ENCODE measurements at places on chromosomes 2 and 18.

- no peak for DNase-seq
Observed at GRCh38 chr2:225999692-226000091, 600.2 kb downstream of the NYAP2 start.

- DNase-seq = no peak
Observed at GRCh38 chr2:110843496-110843895, 111.1 kb downstream of the ACOXL start.

DNA sequence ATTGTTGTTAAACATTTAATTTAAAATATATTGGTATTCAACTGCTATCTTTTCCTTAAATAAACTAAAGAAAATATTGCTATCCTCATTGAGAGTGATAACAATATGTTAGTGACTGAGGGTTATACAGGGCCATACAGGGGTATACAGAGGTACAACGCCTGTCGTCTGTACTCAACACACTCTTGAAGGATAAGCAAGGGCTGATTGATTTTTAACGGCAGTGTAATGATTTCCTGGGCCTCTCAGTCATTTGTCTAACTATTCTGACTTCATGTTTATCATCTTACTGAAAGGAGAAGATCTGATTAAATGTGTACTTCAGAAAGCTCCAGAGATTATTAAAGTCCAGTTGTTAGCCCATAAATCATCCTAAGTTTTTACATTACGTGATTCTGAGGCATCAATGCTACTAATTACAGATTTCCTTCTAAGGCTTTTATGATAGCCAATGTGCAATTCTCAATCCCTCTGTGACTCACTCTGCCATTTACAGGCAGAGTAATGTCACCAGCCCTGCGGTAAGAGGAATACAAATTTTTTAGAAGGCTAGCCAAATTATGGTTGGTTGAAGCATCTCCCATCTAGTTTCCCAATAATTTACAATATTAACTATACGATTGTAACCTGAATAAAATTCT lies 893.0 kb upstream of the CHAC2 start:
- DNase-seq = no peak

DNA sequence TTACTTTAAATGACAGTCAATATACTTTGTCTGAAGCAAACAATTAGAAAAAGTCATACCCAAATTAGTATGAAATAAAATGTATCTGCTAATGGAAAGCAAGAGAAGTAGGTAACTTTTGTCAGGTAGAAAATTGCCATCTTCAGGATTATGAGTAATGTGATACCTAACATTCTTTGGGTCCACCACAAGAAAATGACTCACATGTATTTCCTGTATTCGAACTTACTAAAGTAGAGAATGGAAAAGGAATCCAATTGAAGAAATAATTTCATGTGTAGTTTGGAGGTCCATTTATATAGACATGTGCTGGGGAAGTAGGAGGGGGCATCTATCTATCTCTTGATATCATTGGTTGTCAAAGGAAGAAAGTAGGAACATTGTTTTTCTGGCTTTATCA lies 636.2 kb upstream of the CHAC2 start:
- DNase-seq = no peak

DNA sequence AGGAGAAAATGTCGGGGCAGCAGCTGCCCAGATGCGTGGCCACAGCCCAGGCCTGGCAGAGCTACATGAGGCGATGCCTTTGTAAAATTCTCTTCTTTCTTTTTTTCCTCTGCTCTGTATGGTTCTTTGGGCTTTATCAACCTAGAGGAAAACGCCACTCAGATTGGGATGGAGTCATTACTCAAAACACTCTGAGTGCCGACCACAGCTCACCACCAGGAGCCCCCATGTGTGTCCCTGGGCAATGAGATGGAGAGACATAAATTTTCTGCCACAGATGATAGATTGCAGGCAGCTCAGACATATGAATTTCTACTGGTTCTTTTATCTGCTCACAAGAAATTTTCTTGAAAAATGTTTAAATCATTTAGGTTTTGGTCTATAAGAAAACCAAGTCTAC lies 56.0 kb downstream of the PARD6G start:
- DNase-seq = no peak

DNA sequence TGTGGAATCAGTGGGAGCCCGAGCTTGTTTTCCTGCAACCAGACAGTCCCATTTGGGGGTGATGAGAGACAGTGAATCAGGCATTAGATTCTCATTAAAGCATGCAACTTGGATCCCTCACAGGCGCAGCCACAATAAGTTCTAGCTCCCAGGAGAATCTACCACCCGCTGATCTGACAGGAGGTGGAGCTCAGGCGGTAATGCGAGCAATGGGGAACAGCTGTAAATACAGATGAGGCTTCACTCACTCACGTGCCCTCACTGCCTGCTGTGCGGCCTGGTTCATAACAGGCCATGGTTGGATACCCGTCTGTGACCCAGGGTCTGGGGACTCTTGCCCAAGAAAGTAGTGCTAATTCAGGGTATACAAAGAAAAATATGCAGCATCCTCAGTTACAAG lies 144.8 kb upstream of the RGPD4 start:
- no peak for DNase-seq

- DNase-seq = no peak
Observed at GRCh38 chr2:163200741-163201140, 362.2 kb upstream of the KCNH7 start.

DNA sequence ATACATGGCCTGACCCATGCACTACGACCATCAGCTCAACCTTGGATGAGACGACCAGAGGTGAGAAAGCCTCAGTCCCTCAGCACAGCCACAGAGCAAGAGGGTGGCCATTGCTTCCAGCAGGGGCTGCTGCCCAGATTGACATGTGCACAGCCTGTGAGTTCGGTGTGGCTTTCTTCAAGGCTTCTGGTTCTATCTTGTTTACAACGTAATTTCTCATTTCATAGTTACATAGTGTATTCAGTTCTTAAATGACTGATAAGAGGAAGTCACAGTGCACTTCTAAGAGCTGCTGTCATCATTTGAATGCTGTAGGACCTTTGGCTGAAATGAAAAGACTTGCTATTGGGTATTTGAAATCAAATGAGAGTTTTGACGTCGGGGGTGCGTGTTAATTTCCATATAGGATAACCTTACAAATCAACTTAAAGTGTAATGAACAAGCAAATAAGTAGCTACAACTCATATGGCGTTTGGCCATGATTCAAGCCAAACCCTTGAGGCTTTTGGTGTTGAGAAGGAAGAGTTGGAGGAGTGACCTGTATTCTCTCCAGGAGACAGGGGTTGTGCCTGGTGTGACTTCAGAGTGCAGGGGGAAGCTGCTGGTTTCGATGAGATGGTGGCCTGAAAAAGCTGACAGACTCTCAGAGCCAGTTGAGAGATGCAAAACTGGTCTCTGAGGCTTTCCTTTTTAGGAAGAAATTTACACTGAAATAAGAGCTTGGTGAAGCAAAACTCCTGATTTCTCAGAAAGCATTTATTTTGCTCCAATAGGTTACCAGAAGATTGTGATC lies 51.0 kb downstream of the TSHZ1 start:
- no peak for DNase-seq

DNA sequence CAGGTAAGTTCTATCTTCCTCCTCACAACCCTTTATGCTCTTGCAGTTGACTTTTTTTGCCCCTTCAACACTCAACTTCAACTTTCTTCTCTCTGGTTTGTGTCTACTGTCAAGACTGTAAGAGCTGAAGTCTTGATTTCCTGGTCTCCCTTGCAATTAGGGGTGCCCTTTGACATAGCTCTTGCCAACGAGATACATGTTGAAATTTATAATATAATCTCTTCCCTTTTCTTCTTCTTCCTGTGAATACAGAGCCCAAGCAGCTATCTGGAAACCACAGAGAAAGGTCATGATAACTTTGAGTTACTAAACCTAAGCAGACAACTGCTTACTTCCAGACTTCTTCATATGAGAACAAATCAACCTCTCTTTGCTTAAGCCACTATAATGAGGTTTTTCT lies 163.5 kb downstream of the MC4R start:
- DNase-seq = no peak

- no peak for DNase-seq
Observed at GRCh38 chr2:110116033-110116710, 550 bp upstream of the MALL start.

DNA sequence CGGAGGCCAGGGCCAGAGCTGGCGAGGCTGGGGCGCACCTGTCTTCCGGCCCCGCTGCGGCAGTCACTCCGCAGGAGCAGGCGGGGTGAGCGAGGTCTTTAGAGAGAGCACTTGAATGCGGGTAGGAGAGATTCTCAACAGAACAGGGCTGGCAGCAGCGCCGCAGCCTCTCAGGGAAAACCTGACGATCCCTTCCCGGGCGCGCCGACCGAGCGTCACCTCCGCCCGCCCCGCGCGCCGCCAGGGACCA lies 526 bp downstream of the PRKRA start:
- DNase-seq = no peak

DNA sequence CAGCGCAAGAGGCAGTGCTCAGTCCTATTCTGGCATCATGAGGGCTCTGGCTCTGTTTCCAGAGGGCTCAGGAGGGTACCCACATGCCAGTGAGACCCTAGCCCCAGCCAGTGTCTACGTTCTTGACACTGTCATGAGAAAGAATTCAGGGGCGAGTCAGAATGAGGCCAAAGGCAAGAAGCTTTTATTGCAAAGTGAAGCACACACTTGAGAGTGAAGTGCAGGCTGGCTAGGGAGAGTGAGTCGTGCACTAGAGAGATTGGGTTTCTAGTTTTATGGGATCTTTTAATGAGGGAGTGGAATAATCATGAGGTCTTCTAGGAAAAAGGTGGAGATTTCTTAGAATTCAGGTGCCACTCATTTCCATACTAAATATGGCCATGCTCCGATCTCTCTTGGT lies 164.1 kb downstream of the DCDC2C start:
- no peak for DNase-seq

GRCh38 chr2:168948621-168949212 lies 47.6 kb downstream of the G6PC2 start:
- no peak for DNase-seq

GRCh38 chr18:11159844-11160243 lies 10.5 kb upstream of the PIEZO2 start:
- DNase-seq = no peak

- no peak for DNase-seq
Observed at GRCh38 chr18:45723567-45724355, at the start of gene SLC14A1. SLC14A1 (plus strand) TSS chr18:45724181; CDS start chr18:45730321, 6,140 bp downstream.

DNA sequence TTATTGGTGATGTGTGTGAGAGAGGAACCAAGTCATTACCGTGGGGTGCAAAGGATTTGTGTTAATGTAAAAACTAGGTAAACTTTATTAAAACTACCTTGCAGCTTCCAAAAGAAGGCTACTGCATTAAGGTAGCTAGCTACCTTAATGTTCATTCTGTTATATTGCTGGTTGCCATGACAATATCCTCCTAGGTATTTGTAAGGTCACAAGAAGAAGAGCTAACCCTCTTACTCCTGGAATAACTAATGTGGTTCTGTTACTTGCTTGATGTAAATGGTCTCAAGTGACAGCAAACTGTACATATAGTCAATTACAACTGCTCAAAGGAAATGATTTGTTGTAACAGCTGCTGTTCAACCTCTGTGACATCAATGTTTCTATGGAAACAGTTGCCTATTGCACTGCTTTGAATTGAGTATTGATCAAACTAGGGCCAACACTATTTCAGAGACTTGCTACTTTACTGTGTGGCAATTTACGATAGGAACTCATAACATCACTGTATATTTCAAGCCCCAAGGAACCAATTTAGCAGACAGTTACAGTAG lies 319.8 kb upstream of the HNRNPA3 start:
- no peak for DNase-seq

DNA sequence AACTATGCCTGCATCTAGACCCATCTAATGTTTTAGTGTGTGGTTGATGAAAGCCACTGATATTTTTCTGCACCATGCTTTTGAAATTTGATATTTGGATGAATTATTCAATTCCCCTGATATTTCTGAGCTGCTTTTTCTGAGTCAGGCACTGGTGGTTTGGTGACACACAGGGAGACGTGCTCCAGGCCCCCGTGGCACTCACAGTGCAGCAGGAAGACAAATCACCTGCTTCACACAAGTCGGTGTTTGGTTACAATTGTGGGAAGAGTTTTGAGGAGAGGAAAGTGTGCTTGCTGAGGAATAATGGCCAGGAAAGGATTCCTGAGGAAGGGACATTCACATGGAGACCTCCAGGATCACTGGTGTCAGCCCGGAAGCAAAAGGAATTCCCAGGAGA lies 179.7 kb downstream of the ACKR3 start:
- DNase-seq = no peak

- no peak for DNase-seq
Observed at GRCh38 chr18:778194-778927, 33.7 kb downstream of the YES1 start.

DNA sequence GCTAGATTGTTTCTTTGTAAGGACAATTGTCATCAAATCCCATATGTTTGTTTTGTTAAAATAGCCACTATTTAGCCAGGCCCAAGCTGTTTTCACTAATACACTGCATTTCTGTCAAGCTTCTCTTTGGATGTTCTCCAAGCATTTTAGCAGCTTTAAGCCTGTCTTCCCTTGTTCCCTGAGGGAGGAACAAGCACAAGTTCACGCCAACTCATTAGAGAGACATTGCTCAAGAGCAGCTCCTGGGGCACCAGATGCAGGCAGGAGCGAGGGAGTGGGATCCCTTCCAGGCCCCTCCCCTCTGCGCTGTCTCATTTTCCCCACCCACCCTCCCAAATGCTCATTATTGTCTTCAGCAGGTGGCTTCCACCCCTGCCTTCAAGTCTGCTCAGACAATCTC lies 32.6 kb upstream of the PPP3R1 start:
- DNase-seq = no peak

DNA sequence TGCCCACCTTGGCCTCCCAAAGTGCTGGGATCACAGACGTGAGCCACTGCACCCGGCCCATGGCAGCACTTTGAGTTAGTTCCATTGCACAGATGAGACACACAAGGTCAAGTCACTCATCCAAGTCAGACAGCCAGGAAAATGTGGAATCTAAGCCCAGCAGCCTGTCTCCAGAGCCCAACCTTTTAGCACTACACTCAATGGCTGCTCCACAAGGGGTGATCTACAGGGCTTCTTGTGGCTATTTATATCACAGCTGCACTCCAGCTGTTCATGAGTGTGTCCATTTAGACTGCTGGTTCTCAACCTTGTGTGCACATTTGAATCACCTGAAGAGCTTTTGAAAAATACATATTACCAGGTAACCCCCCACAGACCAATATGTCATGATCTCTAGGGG lies 72.9 kb upstream of the RPL31 start:
- DNase-seq = no peak

DNA sequence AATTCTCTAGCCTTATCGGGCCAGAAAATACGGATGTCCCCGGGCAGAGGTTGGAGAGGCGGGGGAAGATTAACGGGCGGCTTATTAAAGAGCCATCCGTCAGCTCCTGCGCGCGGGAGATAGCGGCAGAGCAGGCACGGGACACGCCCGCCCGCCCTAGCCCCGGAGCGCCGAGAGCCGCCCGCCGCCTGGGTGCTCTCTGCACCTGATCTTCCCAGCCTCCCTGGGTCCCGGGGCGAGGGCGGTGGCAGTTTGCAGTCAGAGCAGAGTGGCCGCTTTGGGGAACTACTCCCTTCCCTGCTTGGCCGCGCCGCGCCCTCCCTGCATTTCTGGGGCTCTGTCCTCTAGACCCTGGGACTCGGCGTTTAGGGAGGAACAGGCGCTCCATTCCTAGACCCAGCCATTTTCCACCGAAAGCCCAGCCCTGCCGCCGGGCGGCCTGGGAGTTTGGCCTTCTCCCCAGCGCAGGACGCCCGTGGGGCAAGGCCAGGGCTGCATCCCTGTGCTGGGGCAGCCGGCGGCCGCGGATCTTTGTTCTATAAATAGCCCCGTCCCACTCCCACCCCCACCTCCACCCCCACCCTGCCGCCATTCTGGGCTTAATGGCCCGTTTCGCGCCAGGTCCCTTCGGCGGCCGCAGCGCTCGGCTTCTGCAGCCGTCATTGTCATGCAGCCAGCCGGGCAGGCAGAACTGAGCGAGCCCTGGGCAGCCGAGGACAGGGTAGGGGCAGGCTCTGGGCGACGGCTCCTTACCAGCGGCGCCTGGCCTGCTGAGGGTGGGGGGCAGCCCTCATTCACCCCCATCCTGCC lies 6.6 kb downstream of the GAD1 start:
- no peak for DNase-seq
